GM12892 (cell line): ENCODE measurements at places on chromosomes 1 and 21.

DNA sequence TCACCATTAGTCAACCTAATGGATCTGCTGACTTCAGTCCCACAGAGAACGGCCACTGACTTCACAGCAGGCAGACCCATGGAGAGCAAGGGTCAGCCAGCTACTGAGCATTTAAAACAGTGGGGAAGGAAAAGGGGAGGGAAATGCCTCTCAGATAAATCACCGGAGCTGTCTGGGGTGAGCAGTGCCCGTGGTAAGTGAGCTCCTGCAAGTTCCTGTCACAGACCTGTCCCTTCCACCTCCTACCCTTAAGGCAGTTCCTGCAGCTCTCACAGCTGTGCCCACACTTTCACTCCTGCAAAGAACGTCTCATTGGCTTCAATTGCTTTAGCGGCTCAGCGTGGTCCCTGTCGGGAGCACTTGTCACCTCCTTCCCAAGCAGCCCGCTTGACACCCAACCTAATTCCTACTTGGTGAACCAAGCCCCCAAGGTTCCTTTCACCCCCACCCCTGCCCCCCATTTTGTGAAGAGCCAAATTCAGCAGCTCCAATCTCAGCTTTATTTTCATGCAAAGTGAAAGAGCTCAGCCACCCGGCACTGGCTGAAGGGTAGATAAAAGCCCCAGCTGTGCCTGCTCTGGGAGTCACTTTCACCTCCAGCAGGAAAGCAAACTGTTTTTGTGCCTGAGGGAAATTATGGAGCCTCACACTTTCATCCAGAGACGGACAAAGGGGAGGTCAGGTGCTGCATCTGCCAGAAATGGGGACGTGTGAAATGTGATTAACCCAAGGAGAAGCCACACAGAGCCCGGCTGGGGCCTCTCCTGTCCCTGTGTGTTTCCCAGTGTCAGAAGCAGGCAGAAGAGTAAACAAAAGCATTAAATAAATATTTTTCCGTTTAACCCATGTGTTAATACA, 306.2 kb downstream of the TTLL7 start:
- DNase-seq: no peak

DNA sequence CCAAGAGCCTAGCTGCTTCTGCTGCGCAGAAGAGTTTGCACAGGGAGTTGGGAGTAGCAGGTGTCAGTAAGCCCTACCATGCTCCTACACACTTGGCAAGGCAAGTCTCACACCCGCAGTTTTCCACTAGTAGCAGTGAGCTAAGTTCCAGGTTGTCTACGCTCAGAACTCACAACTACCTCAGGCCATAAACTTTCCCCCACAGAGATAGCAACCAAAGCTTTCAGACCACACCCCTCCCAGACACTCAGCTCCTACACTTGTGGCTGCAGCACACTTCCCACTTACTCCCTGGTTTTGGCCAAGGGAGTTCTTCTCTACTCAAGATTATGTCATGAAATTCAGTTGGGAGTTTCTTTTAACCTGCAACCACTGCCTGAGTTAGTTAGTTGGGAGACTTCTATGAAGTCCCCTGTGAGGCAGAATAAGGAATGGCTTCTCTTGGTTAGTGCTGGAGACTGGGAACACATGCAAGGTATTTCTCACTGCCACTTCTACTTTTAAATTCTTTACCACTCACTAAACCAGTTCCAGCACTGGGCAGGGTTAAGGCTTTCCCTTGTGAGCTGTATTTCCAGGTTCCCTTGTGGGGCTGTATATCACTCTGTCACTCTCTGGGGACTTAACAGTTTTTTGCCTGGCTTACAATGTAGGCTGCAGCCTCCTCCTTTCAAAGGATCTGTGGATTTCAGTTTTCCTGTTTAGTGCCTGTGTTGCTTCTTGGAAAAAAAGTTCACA, 18.3 kb upstream of the MAB21L3 start:
- DNase-seq: no peak

DNA sequence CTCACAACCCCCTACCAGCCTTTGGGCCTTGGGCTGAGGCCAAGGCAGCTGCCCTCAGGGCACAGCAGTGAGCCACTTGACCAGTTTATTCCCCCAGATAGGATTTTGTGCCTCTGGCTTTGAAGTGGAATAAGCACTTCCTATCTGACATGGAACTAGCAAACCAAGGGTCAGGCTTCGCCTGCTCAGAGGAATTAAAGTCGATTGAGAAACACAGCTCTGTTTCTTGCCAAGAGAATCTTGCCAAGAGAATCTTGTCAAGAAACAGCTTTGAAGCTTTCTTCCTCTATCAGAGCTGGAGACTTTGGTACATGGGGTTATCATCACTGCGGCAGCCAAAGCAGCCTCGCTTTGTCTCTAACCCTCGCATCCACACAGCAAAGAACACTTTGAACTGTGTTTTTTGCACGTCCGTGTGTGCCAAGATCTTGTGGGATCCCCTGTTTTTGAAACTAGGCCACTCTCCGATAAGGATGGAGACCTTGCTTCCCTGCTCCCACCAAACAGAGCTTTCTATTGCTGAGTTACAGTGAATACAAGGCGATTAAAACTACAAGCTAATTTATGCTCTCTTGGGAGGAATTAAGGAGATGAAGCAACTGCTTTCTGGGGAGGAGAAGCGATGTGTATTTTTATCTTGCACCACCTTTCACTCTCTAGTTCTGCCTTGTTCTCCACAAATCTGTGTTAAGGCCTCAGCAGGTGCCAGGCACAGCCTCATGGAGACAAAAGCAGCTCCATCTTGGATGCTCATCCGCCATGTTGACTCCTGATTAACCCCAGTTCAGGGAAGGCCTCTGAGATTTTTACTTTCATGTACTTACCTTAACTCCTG, 67.3 kb downstream of the RHOU start:
- no peak for DNase-seq

DNA sequence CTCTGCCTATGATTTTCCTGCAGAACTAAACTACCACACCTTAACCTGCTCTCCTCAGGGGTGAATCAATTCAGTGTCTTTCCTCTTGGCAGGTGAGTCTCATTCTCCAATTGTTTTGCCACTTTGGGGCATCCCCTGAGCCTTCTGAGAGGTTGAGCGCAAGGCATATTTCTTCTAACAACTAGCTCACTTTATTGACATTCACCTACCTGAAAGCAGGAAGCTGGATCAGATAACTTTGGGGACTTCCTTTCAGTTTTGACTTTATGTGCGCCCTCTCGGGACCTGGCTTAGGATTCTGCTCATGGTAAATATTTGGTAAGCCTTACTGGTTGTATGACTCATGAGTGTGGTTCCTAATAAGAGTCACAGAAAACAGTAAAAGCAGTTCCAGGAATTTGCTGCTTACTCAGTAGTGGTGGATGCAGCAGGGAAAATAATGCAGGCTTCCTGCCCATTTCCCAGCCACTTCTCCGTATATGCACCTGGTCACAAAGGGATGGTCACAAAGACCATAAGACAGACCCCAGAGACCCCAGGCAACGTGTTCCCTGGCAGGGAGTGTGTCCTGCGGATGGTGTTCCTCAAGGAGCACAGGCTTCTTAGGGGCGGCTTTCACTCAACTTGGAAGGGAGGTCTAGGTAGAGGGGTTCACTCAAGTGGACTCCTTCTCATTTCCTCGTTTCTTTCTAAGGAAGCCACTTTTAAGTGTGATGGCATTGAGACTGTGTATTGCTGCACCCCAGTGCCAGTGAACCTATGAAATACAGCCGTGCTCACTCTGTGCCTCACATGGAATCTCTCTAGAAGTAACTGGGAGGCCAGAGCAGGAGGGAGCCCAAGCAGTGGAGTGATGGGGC, 22.0 kb upstream of the BATF3 start:
- no peak for DNase-seq

DNA sequence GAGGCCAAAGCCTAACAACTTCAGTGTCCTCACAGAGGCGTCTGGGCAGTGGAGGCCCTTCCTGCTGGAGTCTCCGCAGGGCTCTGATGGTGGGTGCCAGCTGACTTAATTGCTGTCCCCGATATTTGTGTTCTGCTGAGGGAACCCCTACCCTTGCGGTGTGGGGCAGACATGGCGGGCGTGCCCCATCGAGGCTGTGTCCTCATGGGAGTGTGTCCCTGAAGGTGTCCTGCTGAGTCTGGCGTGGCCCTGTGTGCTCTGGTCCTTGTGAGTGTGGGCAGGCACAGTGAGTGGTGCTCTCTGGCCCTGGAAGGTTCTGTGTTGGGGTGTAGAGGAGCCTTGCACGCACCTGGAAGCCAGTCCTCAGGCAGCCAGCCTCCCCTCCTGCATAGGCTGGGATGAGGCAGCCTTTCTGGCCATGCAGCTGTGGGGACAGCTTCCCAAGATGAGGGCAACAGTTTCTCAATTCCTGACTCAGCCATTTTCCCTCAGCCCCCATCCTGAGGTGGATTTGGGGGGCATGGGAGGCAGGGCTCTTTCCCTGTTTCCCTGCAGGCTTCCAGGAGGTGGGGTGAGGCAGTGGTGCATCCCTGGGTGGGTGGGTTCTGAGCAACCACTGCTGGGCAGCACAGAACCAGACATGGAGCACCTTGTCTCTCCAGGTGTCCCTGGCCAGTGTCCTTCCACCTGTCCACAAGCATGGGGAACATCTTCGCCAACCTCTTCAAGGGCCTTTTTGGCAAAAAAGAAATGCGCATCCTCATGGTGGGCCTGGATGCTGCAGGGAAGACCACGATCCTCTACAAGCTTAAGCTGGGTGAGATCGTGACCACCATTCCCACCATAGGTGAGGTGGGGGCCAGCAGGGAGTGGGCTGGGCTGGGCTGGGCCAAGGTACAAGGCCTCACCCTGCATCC, 6.5 kb downstream of the C1orf35 start:
- DNase-seq: peak; percentile 10

- DNase-seq: no peak
Observed at GRCh38 chr1:166978821-166979220, 3.5 kb upstream of the ILDR2 start.

DNA sequence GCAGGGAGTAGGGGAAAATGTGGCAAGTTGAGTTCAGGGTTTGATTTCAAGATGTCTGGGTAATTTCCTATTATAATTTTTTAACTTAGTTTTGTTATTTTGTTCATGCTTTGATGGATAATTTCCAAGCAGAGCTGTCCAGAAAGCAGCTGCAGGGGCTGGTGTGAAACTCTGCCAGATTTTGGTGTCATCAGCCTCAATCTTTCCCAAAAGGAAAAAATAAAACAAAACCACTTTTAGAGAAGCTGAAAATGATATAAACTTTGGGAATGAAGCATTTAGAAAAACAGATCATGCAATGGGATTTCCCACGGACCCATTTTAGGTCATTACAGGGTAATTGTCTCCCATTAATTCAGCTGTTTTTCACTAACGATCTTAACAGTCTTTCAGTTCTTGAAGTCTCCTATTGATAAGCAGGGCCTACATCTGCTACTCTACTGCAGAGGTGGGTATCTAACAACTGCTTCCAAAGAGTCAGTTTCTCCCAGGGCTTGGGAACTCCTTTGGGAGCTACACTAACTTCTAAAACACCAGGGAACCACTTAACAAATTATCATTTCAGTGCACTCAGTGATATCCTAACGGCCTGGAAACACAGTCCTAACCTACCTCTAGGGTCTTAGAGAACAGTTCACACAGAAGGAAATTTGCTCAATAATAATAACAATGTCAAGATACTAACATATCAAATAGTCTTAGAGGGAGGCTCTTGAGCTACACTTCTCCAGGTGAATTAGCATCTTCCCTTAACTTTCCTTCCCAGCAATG, 12.3 kb downstream of the ZNF436 start:
- DNase-seq: no peak

- DNase-seq: no peak
Observed at GRCh38 chr1:15299179-15299578, 52.2 kb downstream of the FHAD1 start.

DNA sequence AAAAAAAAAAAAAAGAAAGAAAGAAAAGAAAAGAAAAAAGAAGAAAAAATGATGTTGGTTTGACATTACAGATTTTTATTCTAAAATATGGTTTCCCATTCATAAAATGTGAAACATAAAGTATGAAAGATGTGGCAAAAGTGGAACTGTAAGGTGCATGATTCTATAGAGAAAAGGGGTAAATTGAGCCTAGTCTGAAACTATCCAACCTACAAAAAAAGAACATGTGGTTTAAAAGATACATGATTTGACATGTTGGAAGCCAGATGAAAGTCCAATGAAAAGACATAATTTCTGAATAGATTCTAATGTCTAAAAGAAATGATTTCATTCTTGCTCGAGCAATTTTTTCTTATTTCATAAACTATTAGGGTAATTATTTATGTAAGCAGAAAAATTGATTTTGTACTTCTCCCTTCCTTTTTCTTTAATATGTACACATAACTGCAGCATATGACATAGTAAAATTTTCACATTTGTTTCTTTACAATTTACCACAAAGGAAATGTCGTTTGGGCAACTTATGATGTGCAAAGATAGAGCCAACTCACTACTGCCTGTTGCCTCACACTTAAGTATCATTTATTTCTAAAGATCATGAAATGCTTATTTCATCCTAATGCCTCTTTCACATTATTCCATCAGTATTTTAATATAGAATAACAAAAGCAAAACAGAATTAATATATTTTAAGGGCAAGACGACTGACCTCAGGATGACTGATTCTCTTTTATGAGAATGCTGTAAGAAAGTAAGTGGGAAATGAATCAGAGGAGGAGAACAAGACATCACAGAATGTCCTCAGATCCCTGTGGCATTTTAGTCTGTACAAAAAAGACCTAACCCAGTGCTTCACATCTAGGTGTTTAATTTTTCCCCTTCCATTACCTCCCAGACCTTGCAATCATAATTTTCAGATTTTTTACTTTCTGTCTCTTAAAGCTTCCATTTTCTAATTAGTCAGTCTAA, 165.8 kb upstream of the HMCN1 start:
- DNase-seq: no peak

DNA sequence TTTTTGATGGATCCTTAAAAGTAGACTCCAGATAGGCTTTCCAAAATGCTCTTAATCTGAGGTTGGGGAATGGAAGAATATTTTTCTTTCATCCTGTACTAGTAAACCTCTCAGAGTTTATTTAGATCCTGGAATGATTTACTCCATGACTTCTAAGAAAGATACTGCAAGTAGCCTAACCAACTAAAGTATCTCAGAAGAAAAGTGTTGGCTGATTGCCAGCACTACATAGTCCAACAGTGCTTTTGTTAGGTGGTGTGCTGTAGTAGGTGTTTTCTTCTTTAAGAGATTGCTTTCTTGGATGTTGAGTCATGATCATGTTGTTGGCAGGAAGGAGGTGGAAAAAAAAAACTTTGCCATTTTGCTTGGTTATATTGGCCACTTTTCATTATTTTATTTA, 119.8 kb downstream of the OSBPL9 start:
- no peak for DNase-seq

GRCh38 chr1:165355977-165356811, at the start of gene LMX1A:
TSS of gene LMX1A (minus strand) at chr1:165356715. CDS start at chr1:165355559, 1,156 bp downstream.
- peak; percentile 23 for DNase-seq

DNA sequence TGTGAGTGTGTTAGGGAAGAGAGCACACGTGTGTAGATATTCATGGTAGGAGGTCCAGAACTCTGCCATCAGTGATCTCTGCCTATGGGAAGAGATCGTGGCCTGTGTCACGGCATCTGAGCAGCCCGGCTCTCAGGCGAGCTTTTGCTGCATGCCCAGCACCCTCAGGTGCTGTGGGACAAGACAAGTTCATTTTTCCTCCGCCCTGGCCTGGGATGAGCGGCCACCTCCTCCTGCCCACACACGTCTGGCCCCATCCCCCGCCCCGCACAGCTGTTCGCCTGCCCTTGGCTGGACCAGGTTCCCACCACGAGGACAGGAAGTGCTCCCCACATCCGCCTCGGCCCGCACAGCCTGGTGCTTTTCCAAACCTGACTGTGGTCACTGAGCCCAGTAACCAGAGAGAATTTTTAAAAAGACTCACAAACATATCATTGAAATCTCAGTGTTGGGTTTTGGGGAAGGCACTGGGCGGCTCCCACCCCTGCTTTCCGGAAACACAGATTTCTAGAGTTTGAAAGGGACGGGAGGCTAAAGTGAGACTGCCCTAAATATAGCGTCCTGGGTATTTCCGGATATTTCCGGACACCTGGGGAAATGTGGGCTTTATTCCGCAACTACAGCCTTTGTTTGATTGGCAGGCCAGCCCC, 18.0 kb downstream of the BMP8A start:
- peak; percentile 57 for DNase-seq
